ENCODE measurements at places on chromosomes 3 and 15. TPM values are rescaled to one million over a fixed set of nuclear protein-coding genes. Genes with fewer than 3 reads are reported as not detected.

DNA sequence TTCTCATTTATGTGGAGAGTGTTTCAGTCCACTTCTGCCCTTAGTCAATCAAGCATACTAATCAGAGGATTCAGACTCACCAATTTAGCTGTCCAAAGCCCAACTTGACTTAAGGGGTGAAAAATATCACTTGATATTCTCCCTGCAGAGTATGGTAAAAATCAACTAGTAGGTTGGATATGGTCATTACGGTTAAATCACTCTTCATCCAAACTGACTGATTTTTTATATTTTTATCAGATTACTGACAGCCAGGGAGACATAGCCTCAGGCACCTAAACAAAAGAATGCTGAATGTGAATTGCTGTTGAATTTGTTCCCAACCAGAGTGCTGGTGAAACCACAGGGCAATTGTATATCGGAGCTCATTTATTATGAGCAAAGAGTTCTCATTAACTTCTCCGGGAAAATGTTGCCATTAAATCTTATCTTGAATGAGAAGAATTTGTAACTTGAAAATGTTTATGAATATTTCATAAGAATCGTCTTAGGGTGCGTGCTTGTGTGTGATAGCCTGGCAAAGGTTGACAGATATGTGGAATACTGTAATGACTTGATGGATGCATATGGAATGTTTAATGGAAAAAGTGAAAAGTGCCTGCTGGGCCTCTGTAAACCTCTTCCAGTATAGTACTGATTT is 411.2 kb downstream of the NAALADL2 start:
- DNase-seq: no peak
- no peak overlapping the region for H3K27ac ChIP-seq
- H3K36me3 ChIP-seq: no peaks in the 10 kb centered on the region
- no peaks in the 10 kb centered on the region for H3K27me3 ChIP-seq
- H3K4me1 ChIP-seq: no peaks in the 10 kb centered on the region

EEFSEC gene
- 15.8 TPM for total RNA-seq

- H3K27me3 ChIP-seq: no peaks in the 10 kb centered on the region
- no peak overlapping the region for H3K4me3 ChIP-seq
- no peaks in the 10 kb centered on the region for H3K36me3 ChIP-seq
- no peak overlapping the region for H3K27ac ChIP-seq
- DNase-seq: no peak
These were observed 543.6 kb downstream of the AGBL1 start for GRCh38 chr15:86623236-86623635.

SCN10A gene
- not detected for total RNA-seq

DNA sequence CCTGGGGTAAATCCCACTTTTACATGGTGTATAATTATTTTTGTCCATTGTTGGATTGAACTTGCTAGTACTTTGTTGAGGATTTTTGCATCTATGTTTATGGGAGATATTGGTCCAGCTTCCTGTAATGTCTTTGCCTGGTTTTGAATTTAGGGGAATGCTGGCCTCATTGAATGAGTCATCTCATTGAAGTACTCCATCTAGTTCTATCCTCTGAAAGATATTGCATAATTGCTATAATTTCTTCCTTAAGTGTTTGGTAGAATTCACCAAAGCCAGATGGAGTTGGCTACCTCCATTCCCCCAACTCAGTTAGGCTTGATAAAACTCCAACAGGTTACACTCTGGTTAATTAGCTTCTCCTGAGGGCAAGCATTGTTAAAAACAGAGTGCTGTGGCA is 237.4 kb upstream of the TGFBR2 start:
- no peak overlapping the region for H3K4me3 ChIP-seq
- no peaks in the 10 kb centered on the region for H3K36me3 ChIP-seq

GRCh38 chr3:169701457-169701856 is 37.9 kb upstream of the MECOM start:
- no peak overlapping the region for H3K27ac ChIP-seq
- no peaks in the 10 kb centered on the region for H3K36me3 ChIP-seq
- no peak for DNase-seq
- no peak overlapping the region for H3K4me3 ChIP-seq
- H3K4me1 ChIP-seq: no peaks in the 10 kb centered on the region

CACNA2D2 gene
- under 0.01 TPM for total RNA-seq

All from uterus (tissue), 4 donors.